Subcutaneous preadipocyte (primary cell): ENCODE measurements at places on chromosomes 1 and 21. TPM values are rescaled to one million over a fixed set of nuclear protein-coding genes. Genes with fewer than 3 reads are reported as not detected.

The IFI44L gene
- 13.6 and 15.2 TPM in 2 replicates for total RNA-seq

The CFH gene
- total RNA-seq = 19.2 and 23.5 TPM in 2 replicates

The GUCA2A gene
- not detected in 2 replicates for total RNA-seq

The CACNA1S gene
- total RNA-seq = not detected in 2 replicates
